ENCODE measurements at places on chromosomes 7 and 10.

- DNase-seq = no peak
Observed at GRCh38 chr10:2980116-2980515, 87.2 kb upstream of the PFKP start.

- no peak for DNase-seq
Observed at GRCh38 chr10:90161-90560, 41.1 kb upstream of the TUBB8 start.

DNA sequence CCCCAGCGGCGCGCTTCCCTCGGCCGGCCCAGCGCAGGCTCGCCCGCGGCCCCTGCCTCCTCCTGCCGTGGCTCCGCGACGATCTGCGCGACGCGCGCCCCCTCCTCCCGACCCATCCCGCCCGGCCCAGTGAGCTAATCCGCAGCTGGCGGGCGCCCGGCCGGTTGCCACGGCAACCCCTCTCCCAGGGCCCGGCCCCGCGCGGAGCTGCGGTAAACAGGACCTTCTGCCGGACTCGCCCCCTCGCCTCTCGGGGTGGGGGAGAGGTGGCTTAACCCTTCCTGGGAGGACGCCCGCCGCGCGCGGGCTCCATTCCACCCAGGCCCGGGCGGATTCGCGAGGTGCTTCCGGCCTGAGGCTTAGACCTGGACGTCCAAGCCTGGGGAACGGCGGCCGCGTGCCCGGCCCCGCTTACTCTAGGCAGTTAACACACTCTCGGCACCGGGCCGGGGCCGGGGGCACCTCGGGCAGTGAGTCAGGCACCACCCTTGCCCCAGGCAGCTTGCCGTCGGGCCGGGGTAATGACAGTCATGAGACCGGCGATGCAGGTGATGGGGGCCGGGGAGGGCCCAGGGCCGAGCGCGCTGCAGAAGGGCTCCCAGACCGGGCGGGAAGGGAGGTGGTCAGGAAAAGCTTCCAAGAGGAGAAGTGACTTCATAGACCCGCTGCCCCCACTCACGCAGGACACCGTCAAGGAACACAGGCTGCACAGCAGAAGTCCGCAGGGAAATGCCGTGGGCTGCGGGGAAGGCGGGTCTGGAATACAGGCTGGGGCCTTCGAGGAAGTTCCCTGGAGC lies at the start of gene DENND2A:
Gene DENND2A (minus strand): TSS at position 87 of the 797 bp plus-strand sequence. CDS start 38,416 bp downstream, outside the sequence.
- peak; percentile 18 for DNase-seq

GRCh38 chr10:3806603-3807002 lies 21.6 kb upstream of the KLF6 start:
- DNase-seq = no peak

DNA sequence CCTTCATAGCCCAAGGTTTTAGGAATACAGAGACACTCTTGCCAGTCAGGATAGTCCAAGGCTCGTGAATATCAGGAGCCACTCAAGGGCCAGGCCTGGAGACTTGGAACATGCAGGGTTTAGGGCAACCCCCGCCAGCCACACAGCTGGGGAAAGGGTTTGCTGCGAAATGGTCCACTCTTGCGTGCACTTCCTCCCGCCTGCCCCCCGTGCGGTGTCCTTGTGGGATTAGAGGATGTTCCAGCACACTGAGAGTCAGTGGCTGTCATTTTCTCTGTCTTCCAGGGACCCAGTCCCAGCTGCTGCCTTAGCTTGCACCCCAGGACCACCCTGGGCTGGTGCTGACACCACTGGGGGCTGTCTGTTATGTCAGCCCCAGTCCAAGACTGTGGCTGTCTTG lies 38.5 kb downstream of the POR start:
- DNase-seq = no peak

Measured in activated naive CD8-positive, alpha-beta T cell treated with anti-CD3 and anti-CD28 coated beads for 36 hours (primary cell).